ENCODE measurements at places on chromosomes 7 and 10.

- peaks cover 59% of the 10 kb centered on the region for H3K4me1 ChIP-seq
- H3K27me3 ChIP-seq = no peaks in the 10 kb centered on the region
- H3K4me3 ChIP-seq = no peak overlapping the region
- peak overlapping the region; percentile 12 for H3K27ac ChIP-seq
- no peak for DNase-seq
Observed at GRCh38 chr7:105304040-105304895, 84.5 kb downstream of the SRPK2 start.

- H3K36me3 ChIP-seq = no peaks in the 10 kb centered on the region
- no peak for DNase-seq
- no peak overlapping the region for H3K4me3 ChIP-seq
- H3K27me3 ChIP-seq = peaks cover 3% of the 10 kb centered on the region
Observed at GRCh38 chr10:71527135-71527534, 130.4 kb downstream of the CDH23 start.

- H3K36me3 ChIP-seq = no peaks in the 10 kb centered on the region
- no peak for DNase-seq
- no peak overlapping the region for H3K4me3 ChIP-seq
Observed at GRCh38 chr10:51162002-51162401, 87.7 kb downstream of the PRKG1 start.

DNA sequence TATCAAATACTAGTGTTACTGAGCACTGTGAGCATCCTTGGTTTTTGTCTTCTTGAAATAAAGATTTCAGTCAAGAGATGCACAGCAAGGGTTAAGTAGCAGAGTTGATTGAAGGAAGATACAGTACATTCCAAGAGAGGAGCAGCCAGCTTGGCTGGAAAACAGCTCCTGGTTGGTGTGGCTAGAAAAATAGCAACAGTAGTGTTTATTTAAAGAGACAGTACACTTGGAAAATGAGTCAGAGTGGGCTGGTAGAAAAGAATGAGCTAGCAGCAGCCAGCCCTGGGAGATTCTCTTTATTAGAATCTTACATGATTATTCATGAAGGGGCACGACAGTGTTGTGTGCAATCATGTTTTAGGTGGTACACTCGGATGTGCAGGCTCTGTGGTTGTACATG lies 1016.4 kb upstream of the SORCS1 start:
- DNase-seq = no peak
- H3K36me3 ChIP-seq = no peaks in the 10 kb centered on the region
- no peak overlapping the region for H3K27ac ChIP-seq

DNA sequence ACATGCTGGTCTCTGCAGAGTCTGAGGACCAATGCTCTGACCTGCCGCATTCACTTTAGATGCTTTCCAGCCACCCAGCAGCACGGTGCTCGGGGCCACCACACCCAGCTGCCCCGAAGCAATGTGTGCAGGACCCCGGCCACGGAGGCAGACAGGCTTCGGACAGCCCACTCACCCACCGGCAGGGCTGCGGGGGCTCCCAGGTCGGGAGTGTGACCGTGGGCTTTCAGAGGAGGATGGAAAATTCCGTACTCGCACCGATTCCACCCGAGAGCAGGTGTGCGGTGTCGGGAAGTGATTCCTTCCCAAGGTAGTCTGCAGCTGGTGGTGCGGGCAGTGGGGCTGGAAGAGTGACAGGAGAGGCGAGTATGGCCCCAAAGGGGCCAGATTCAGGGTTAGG lies 190.9 kb downstream of the DNAJB6 start:
- H3K4me1 ChIP-seq = no peaks in the 10 kb centered on the region
- H3K4me3 ChIP-seq = no peak overlapping the region
